Endothelial cell of umbilical vein (primary cell): ENCODE measurements at places on chromosomes 7 and 10. TPM values are rescaled to one million over a fixed set of nuclear protein-coding genes. Genes with fewer than 3 reads are reported as not detected.

- no peak overlapping the region for H3K4me3 ChIP-seq
- H3K27ac ChIP-seq: no peak overlapping the region
- DNase-seq: no peak
- peaks cover 3% of the 10 kb centered on the region for H3K27me3 ChIP-seq
- no peaks in the 10 kb centered on the region for H3K36me3 ChIP-seq
Measured at GRCh38 chr10:96390460-96390864, 31.7 kb upstream of the OPALIN start.

DNA sequence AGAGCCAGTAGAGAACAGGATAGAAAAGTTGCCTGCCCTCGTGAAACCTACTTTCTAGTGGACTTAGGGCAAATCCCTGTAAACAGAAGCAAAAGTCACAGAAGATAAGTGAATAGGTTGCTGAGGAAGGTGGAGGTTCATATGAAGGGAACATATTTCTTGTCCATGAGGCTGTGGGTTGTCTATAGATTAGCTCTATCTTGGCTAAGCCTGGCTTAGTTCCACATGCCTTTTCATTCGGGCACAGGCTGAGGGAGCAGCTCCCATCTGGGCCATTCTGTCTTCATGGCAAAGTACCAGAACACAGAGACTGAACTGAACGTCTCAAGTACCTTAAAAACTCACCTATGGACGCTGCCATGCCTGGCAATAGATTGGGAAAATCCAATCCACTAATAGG lies 45.3 kb downstream of the BZW2 start:
- DNase-seq: no peak
- H3K27ac ChIP-seq: no peak overlapping the region
- no peak overlapping the region for H3K4me3 ChIP-seq
- H3K36me3 ChIP-seq: peaks cover 23% of the 10 kb centered on the region
- H3K27me3 ChIP-seq: no peaks in the 10 kb centered on the region
- no peaks in the 10 kb centered on the region for H3K4me1 ChIP-seq

DNA sequence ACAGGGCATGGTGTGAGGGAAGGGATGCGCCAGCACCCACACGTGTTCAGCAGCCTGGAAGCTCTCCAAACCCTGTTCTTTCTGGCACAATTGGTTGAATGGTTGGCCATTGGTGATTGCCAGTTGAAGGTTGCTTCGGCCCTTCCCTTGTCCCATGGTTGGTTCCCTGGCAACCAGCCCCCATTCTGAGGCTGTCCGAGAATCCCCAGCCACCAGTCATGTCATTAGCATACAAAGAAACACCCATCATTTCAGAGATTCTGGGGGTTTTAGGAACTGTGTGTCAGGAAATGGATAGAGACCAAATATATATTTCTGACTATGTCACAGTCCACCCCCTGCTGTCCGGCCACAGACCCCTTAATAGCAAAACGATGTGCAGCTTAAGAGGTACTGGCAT lies 21.8 kb downstream of the FKBP6 start:
- H3K4me1 ChIP-seq: peaks cover 11% of the 10 kb centered on the region
- no peak overlapping the region for H3K27ac ChIP-seq
- H3K4me3 ChIP-seq: no peak overlapping the region
- peaks cover 3% of the 10 kb centered on the region for H3K27me3 ChIP-seq
- no peak for DNase-seq

DNA sequence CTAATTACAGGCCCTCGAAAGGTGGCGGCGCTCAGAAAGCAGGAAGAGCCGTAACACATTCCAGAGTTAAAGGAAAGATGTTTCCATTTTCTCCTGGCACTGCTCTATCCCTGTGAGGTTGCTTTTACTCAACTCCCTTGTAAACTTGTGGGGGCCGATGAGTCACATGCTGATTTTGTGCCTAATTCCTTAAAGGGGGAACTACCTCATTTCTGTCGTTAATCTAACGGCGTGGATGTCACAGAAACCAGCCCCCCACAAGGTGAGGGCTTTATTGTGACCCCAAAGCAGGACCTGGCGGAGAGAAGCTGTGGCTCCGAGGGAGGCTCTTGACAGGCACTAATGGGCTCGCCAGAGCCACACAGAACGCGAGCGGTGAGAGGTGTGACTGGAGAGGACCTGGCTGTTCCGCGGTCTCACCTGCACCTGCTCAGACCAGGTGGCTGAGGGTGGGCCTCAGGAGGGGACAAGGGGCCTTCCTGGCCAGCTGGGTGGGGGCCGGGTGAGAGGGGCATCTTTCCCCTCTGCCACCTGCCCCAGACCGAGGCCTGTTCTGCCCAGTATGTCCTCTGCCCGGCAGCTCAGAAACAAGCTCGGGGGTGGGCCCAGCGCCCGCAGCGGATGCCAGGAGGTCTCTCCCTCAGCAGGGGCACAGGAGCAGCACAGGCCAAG lies 50.9 kb downstream of the CALML3 start:
- H3K36me3 ChIP-seq: no peaks in the 10 kb centered on the region
- H3K4me3 ChIP-seq: no peak overlapping the region
- no peaks in the 10 kb centered on the region for H3K27me3 ChIP-seq
- no peak overlapping the region for H3K27ac ChIP-seq
- no peak for DNase-seq

DNA sequence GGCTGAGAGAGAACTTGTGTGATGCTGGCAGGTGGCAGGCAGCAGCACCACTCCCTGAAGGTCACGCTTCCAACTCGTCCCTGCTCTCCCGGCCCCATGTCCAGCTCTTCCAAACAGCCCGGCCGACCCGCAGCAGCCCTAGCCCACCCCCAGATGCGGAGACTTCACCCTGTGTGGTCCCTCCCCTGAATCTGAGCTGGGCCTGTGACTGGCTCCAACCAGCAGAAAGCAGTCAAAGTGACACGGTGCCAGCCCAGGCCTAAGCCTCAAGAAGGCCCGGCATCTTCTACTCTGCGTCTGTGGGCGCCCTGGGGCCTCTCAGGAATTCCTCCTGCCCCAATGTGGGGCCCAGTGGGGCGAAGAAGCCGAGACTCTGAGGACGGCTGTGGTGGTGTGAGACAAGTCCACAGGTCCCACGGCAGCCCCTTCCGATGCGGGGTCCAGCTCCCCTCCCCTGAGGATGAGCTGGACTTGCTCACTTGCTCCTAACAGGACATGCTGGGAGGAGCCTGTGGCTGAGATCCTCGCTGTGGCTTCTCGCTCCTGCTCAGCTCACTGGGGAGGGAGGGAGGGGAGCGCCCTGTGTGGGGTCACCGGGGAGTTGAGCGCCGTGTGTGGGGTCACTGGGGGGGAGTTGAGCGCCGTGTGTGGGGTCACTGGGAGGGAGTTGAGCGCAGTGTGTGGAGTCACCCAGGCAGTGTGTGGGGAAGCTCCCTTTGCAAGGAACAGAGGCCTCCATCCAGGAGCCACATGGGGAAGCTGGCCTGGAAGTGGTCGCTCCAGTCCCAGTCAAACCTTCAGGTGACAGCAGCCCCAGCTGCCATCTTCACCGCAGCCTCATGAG lies 9.5 kb downstream of the STK32C start:
- H3K4me3 ChIP-seq: no peak overlapping the region
- no peak overlapping the region for H3K27ac ChIP-seq
- H3K4me1 ChIP-seq: no peaks in the 10 kb centered on the region
- H3K27me3 ChIP-seq: no peaks in the 10 kb centered on the region

- DNase-seq: no peak
- no peak overlapping the region for H3K4me3 ChIP-seq
- H3K27me3 ChIP-seq: no peaks in the 10 kb centered on the region
- no peaks in the 10 kb centered on the region for H3K4me1 ChIP-seq
Measured at GRCh38 chr7:102454468-102454867, 10.2 kb downstream of the ALKBH4 start.

DNA sequence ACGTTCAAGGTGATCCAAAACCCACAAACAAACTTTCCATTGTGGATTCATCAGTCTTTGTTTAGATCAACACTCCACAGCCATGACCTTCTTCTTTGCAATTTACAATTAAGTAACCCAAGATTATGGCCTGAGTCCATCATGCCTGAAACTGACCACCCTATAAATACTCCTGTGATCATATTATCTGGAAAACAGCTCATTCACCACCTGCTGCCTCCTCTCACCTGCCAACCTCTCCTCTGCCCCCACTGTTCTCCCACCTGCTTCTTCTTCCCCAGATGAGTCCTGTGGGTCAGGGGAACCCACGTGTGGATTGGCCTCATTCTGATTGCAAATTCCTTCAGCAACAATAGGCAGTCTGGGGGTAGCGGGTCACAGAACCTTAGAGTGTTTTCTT lies 81.4 kb downstream of the ABLIM1 start:
- H3K36me3 ChIP-seq: no peaks in the 10 kb centered on the region
- H3K27ac ChIP-seq: no peak overlapping the region
- DNase-seq: no peak
- H3K4me3 ChIP-seq: no peak overlapping the region
- H3K27me3 ChIP-seq: no peaks in the 10 kb centered on the region
- peaks cover 10% of the 10 kb centered on the region for H3K4me1 ChIP-seq

NUPR2 gene
- not detected in 2 replicates for total RNA-seq

DNA sequence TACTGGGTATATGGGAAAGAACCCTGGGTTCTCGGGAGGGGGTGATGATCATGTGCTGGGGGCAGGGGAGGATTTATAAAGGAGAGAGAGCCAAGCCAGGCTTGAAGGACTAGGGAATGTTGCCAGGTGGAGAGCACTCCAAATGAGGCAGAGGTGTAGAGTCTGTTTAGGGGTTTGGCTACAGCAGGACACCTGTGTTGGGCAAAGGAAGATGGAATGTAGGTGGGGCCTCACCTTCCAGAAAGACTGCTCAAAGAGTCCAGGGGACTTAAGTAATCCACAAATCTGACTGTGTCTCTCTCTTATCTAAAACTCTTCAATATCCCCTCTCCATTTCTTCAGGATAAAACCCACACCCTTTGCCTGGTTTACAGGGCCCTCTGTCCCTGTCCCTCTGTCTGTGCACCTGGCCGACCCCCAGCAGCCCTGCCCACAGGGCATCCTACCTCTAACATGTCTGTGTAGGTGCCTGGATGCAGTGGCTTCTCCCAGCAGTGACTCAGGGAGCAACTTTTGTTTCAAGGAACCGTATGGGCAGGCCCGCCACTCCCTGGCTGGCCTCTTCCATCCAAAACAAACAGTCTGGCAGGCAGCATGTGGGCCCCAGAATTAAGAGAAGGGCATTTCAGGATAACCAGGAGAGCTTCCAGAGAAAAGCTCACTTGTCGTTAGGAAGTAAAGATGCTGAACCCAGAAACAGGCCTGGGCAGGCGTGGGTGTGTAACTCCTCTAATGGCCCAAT lies 10.6 kb upstream of the PLEKHA1 start:
- H3K4me3 ChIP-seq: no peak overlapping the region
- peaks cover 3% of the 10 kb centered on the region for H3K4me1 ChIP-seq
- no peak overlapping the region for H3K27ac ChIP-seq
- no peak for DNase-seq
- H3K36me3 ChIP-seq: no peaks in the 10 kb centered on the region

PDLIM1 gene
- 70.4 and 122 TPM in 2 replicates for total RNA-seq

- no peak overlapping the region for H3K27ac ChIP-seq
- no peak for DNase-seq
- peaks cover 19% of the 10 kb centered on the region for H3K27me3 ChIP-seq
- no peaks in the 10 kb centered on the region for H3K36me3 ChIP-seq
Measured at GRCh38 chr10:33494694-33495265, 160.3 kb upstream of the NRP1 start.

KLLN gene
- 0.21 and 0.31 TPM in 2 replicates for total RNA-seq

DNA sequence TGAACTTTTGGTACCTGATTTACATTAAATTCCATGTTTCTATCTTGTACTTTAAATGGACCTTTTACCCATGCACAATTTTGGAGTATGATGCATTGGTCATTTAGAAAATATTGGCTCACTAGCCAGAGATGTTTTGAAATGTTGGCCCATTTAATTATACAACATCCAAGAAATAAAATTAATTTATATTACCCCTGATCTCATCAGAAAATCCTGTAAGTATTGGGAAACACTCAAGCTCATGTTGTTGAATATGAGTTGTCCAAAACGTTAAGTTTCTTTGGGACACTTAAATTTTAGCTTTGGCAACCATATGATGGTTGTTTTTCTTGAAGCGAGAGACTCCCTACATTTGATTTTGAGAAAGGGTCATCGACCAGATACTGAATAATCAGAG lies 492.7 kb downstream of the RPS24 start:
- no peaks in the 10 kb centered on the region for H3K36me3 ChIP-seq
- no peaks in the 10 kb centered on the region for H3K4me1 ChIP-seq
- H3K27ac ChIP-seq: no peak overlapping the region
- H3K27me3 ChIP-seq: no peaks in the 10 kb centered on the region
- H3K4me3 ChIP-seq: no peak overlapping the region

- no peaks in the 10 kb centered on the region for H3K36me3 ChIP-seq
- H3K27ac ChIP-seq: no peak overlapping the region
- H3K4me3 ChIP-seq: no peak overlapping the region
- no peaks in the 10 kb centered on the region for H3K27me3 ChIP-seq
- H3K4me1 ChIP-seq: no peaks in the 10 kb centered on the region
Measured at GRCh38 chr10:113175756-113176651, 226.0 kb downstream of the TCF7L2 start.

GRCh38 chr7:99422625-99423024 lies 13.9 kb downstream of the BUD31 start:
- H3K36me3 ChIP-seq: peaks cover 10% of the 10 kb centered on the region
- no peak for DNase-seq
- no peaks in the 10 kb centered on the region for H3K27me3 ChIP-seq
- no peak overlapping the region for H3K4me3 ChIP-seq
- no peak overlapping the region for H3K27ac ChIP-seq

GRCh38 chr7:114922026-114922651 lies at the start of gene MDFIC:
MDFIC (plus strand) TSS chr7:114922094; CDS start chr7:114923034, 940 bp downstream.
- H3K27me3 ChIP-seq: no peaks in the 10 kb centered on the region
- DNase-seq: peak; percentile 47
- H3K4me1 ChIP-seq: peaks cover 3% of the 10 kb centered on the region

GRCh38 chr7:130272381-130273080 lies 5.9 kb downstream of the CPA2 start:
- H3K4me3 ChIP-seq: no peak overlapping the region
- H3K36me3 ChIP-seq: no peaks in the 10 kb centered on the region
- H3K4me1 ChIP-seq: peaks cover 2% of the 10 kb centered on the region
- H3K27me3 ChIP-seq: peaks cover 30% of the 10 kb centered on the region
- no peak overlapping the region for H3K27ac ChIP-seq
- no peak for DNase-seq

GRCh38 chr10:21740989-21741388 lies 207.0 kb downstream of the MLLT10 start:
- H3K4me3 ChIP-seq: no peak overlapping the region
- no peaks in the 10 kb centered on the region for H3K27me3 ChIP-seq
- no peak for DNase-seq

- no peaks in the 10 kb centered on the region for H3K36me3 ChIP-seq
- DNase-seq: peak; percentile 56
- peak overlapping the region; percentile 77 for H3K4me3 ChIP-seq
- peak overlapping the region; percentile 92 for H3K27ac ChIP-seq
- H3K27me3 ChIP-seq: no peaks in the 10 kb centered on the region
- H3K4me1 ChIP-seq: peaks cover 72% of the 10 kb centered on the region
Measured at GRCh38 chr10:110499796-110500514, 2.2 kb downstream of the DUSP5 start.
